ENCODE measurements at places on chromosomes 13 and 19.

DNA sequence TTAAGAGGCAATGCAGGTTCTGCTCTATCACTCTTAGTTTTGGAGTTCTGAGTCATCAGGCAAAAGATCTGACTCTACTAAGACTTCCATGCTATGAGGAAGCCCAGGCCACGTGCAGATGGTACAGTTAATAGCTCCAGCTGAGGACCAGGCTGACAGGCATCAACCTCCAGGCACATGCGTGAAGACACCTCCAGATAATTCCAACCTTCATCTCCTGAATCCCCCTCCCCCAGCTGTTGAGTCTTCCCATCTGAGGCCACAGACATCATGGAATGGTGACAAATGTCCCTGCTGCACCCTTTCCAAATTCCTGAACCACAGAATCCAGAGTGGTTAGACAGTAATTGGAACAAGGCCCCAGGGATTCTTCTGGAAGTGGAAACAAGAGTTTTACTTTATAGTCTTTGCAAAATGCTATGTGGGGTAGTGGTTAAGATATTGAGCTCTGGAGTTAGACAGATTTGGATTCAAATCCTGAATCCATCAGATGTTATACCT lies 183.8 kb downstream of the KLF5 start:
- DNase-seq = no peak

DNA sequence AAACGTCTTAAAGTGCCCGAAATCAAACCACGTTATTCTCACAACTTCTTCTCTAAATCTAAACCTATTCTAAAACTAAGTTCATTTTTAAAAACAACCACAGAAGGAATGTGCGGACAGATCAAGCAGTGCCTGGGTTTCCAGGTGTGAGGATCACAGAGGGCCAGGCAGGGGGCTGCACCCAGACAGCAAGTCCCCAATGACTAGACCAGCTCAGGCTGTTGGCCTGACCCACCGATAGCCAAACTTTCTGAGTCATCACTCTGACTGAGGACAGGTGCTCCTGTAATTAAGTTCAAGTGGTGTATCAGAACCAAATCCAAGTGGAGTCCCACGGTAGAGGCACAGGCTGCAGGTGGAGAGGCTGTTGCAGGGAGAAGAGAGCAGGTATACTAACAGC lies 37.6 kb upstream of the EPHX3 start:
- DNase-seq = no peak

- peak; percentile 81 for DNase-seq
Observed at GRCh38 chr19:40147693-40148347, 43.4 kb upstream of the MAP3K10 start.

- DNase-seq = peak; percentile 3
Observed at GRCh38 chr13:22703601-22704209, 477.1 kb upstream of the SGCG start.
